ENCODE measurements at places on chromosomes 3 and 15. TPM values are rescaled to one million over a fixed set of nuclear protein-coding genes. Genes with fewer than 3 reads are reported as not detected.
A peak's percentile ranks its signal among the peaks of the same experiment; 100 is the strongest.

- DNase-seq = no peak
Observed at GRCh38 chr3:2261747-2262146, 163.1 kb downstream of the CNTN4 start.

GRCh38 chr3:159127021-159127392 lies 325.2 kb downstream of the MFSD1 start:
- DNase-seq = no peak

- no peak for DNase-seq
Observed at GRCh38 chr3:45185052-45185451, 38.9 kb upstream of the CDCP1 start.

GRCh38 chr15:80841541-80841940 lies 62.4 kb downstream of the CEMIP start:
- DNase-seq = no peak

DNA sequence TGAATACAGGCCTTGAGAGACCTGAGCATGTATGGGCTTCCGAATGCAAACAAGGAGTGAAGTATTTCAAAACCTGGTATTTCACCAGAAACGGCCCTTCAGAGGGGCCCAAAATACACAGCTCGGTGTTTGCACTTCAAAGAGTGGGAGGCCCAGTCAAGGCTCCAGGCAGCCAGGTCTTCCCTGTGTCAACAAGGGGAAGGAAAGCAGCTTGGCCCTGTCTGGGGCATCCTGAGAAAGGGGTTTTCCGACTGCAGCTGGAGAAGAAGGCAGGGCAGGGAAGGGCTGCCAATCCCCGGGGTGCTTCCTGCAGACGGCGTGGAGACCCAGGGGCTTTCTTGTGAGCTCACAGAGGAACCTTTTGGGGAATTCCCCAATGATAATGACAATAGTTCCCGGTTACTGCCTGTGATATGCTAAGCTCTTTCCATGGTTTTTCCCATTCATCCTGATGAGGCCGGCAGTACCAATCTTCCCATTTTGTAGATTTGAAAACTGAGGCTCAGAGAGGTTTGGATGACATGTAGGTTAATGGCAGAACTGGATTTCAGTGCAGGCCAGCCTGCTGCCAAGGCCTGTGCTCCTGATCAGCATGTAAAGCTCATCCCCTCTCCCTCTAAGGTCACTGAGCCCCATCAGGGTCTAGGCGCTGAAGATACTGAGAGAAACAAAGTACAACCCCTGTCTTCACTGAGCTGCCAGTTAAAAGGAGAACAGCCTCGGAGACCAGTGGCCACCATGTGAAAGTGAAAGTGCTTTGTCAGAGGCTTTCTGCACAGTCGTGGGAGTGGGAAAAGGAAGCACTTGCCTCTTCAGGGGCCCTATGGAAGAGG lies 43.0 kb upstream of the TLE3 start:
- DNase-seq = no peak

GRCh38 chr15:72112116-72112515 lies 5.8 kb downstream of the MYO9A start:
- no peak for DNase-seq

GOLGA8G gene
- not detected for total RNA-seq

CADPS gene
- total RNA-seq = 1.3 TPM

INKA1 gene
- 19.5 TPM for total RNA-seq

DNA sequence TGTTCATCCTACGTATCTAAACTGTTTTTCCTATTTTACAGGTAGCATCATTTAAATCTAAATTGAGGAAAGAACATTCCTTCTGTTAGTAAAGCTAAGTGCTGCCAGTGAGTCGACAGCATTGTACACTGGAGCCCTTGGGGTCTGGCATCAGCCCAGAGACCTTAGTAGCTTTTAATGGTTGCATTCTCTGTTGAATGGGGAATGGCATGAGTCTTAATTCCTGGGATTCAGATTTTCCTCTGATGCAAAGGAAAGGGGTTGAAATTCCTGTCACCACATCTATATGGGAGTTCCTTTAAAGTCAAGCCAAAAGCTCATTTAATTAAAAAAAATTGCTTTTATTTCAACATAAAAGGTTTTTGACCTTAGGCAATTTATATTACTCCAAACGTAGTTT lies 148.4 kb upstream of the GBE1 start:
- DNase-seq = no peak

DNA sequence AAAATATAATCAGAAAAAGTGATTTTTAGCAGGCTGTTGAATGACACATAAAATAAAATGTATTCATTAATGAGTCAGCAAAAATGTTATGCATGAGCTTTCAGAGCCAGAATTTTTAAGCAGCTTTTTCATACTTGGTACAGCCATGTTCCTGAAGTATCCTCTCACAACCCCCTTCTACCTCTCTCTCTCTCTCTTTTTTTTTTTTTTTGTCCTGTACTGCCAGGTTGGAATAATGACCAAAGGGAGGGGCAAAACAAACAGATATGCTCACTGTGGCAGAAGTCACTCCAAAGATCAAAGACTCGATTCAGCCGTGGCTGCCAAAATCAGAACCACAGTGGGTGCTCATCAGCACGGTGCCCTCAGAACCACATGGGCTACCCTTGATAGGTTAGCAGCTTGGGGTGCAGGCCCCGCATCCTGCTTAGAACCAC lies 383.0 kb downstream of the ZBTB20 start:
- peak; percentile 25 for DNase-seq

- DNase-seq = no peak
Observed at GRCh38 chr15:67803299-67803698, 22.0 kb upstream of the SKOR1 start.

GRCh38 chr3:185371306-185372074 lies 8.6 kb downstream of the MAP3K13 start:
- DNase-seq = no peak

DNA sequence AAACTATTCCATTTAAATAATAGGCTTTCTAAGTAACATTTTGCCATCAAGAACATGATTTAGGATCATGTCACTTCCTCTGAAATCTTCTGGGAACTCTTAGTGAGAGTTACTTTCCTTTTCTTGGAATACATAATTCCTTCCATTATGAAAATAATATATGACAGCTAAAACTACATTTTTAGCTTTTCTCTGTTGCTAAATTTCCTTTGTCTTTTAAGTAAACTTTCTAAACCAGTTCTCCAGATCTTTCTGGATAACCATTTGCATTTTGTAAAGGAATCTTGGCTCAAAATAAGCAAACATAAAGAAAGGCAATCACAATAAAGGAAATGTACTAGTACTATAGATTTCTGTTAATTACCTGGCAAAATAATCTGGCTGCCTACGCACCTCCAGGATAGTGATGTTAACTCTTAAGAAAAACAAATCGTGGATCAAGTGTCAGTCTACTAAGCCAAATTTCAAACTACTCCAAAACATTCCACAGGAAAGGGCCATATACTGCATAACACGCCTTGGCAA lies 165.7 kb downstream of the ZNF385D start:
- DNase-seq = no peak

KCNAB1 gene
- total RNA-seq = 0.38 TPM

DNA sequence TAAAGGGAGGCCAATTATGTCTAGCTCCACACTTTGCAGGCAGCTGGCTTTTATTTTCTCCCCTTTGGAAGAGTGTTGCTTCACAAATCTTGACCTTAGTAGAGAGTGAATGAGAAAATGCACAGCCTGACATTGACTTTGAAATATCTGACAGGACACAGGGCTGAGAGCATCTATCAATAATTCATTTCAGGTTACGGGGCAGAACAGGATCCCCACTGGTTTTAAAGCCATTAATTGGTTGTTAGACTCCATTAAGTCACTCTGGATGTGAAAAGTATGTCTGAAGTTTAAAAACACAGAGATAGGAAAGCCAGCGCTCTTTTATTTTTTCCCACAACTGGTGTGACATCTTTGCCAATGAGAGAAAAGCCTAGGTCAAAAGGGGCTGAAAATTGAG lies 251.9 kb upstream of the TMC3 start:
- DNase-seq = no peak

GOLGA8T gene
- total RNA-seq = 0.13 TPM

- DNase-seq = peak; percentile 41
Observed at GRCh38 chr3:111669926-111670630, 74.9 kb upstream of the ZBED2 start.

- DNase-seq = no peak
Observed at GRCh38 chr15:48478581-48478980, 147.4 kb downstream of the DUT start.

All from bronchial epithelial cell (primary cell).